Mesendoderm (in vitro differentiated cells): ENCODE measurements at places on chromosomes 6 and 20.

- no peaks in the 10 kb centered on the region for H3K27me3 ChIP-seq
- peaks cover 7% of the 10 kb centered on the region for H3K4me1 ChIP-seq
- peak; percentile 72 for DNase-seq
- H3K36me3 ChIP-seq, result no peaks in the 10 kb centered on the region
Observed at GRCh38 chr6:13229205-13230085, 98.9 kb downstream of the TBC1D7 start.

DNA sequence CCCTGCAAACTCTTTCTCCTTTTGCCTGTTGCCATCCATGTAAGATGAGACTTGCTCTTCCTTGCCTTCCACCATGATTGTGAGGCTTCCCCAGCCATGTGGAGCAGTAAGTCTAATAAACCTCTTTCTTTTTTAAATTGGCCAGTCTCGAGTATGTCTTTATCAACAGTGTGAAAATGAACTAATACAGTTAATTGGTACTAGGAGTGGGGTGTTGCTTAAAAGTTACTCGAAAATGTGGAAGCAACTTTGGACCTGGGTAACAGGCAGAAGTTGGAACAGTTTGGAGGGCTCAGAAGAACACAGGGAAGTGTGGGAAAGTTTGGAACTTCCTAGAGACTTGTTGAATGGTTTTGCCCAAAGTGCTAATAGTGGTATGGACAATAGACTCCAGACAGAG is 359.2 kb upstream of the KHDRBS2 start:
- DNase-seq, result no peak
- no peaks in the 10 kb centered on the region for H3K4me1 ChIP-seq
- H3K27me3 ChIP-seq, result no peaks in the 10 kb centered on the region
- H3K27ac ChIP-seq, result no peak overlapping the region
- no peaks in the 10 kb centered on the region for H3K36me3 ChIP-seq
- H3K4me3 ChIP-seq, result no peak overlapping the region

- H3K27ac ChIP-seq, result no peak overlapping the region
- H3K4me1 ChIP-seq, result no peaks in the 10 kb centered on the region
- H3K36me3 ChIP-seq, result no peaks in the 10 kb centered on the region
- DNase-seq, result no peak
Observed at GRCh38 chr20:12264711-12265110, 347.0 kb downstream of the BTBD3 start.

GRCh38 chr6:122069932-122070331 is 329.5 kb upstream of the HSF2 start:
- H3K36me3 ChIP-seq, result no peaks in the 10 kb centered on the region
- no peak for DNase-seq
- H3K4me3 ChIP-seq, result no peak overlapping the region
- no peaks in the 10 kb centered on the region for H3K4me1 ChIP-seq
- no peak overlapping the region for H3K27ac ChIP-seq

DNA sequence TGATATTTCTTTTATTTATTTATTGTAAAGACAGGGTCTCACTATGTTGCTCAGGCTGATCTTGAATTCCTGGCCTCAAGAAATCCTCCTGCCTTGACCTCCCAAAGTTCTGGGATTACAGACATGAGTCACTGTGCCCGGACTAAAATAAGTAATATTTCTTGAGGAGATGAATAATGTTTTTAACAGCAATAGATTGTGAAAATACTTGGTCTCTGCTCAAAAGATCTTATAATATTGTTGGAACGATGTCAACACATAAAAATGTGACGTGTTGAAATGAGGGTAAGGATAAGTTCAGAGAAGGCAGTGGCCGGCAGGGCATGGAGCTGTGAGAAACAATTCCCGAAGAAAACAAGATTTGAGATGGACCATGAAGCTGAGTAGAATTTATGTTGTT is 178.7 kb downstream of the GJA1 start:
- H3K36me3 ChIP-seq, result no peaks in the 10 kb centered on the region
- no peaks in the 10 kb centered on the region for H3K27me3 ChIP-seq
- DNase-seq, result no peak
- no peak overlapping the region for H3K4me3 ChIP-seq
- H3K27ac ChIP-seq, result no peak overlapping the region
